Activated naive CD4-positive, alpha-beta T cell treated with anti-CD3 and anti-CD28 coated beads for 36 hours (primary cell): ENCODE measurements at places on chromosomes 4 and X. TPM values are rescaled to one million over a fixed set of nuclear protein-coding genes. Genes with fewer than 3 reads are reported as not detected.

MTTP gene
- 0.47 TPM for total RNA-seq

TLR6 gene
- 3.6 TPM for total RNA-seq

- no peak for DNase-seq
Observed at GRCh38 chr4:140955641-140956040, 177.6 kb downstream of the RNF150 start.

DNA sequence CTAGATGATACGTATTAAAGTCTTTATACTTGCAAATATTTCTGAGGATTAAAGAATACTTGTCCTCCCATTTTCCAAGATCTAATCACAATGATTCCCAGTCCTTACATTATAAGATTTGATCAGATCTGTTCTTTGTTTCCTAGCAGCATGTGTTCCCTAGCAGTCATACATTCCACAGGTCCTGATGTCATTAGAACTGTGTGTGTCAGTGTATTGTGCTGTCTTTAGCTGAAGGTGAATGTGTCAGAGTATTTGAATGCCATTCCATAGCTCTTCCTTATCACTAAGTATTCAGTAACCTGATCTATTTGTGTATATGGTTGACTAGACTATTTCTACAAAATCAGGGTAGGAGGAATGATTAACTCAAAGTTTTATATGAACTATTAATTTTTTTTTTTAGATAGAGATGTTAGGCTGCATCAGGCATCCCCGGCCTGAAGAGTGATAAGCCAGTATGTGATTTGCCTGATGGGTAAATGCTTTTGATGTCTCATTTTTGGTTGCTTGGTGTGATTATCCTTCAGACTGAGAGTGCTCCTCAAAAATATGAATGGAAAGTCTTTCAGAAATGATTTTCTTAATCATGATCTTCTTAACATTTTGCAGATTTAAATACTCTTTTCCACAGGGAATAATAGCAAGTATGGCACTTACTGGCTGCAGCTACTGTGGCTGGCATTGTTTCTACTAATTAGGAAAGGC, 4.4 kb downstream of the ADGRL3 start:
- DNase-seq = no peak

- no peak for DNase-seq
Observed at GRCh38 chr4:150909116-150909515, 106.0 kb downstream of the LRBA start.

- DNase-seq = no peak
Observed at GRCh38 chr4:80221161-80221560, 23.9 kb downstream of the PRDM8 start.

GRCh38 chr4:102554992-102555391, 53.8 kb downstream of the NFKB1 start:
- no peak for DNase-seq
